GM10248 (cell line): ENCODE measurements at places on chromosomes 4 and X.

GRCh38 chr4:14165222-14165920 is 537.8 kb upstream of the BOD1L1 start:
- peak; percentile 55 for DNase-seq

DNA sequence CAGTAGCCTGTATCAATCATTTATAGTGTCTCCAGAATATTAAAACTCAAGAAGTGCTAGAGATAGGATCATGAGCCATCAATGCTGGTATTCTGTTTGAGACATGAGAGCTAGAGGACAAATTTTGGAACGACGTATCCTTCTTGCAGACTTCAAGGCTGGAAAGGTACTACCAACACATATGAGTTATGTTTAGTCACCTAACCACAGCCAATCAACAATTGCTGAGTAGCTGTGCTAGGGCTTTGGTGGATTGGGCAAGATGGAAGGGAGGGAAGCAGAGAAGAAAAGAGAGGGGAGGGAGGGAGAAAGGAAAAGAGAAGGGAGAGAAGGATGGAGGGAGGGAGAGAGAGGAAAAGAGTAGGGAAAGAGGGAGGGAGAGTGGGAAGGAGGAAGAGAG is 21.6 kb upstream of the RAI2 start:
- DNase-seq: no peak

GRCh38 chr4:7415927-7416686 is 18.6 kb downstream of the PSAPL1 start:
- DNase-seq: no peak

GRCh38 chrX:802846-803245 is 172.3 kb downstream of the SHOX start:
- DNase-seq: no peak

GRCh38 chrX:69073241-69073640 is 92.0 kb downstream of the PJA1 start:
- no peak for DNase-seq

DNA sequence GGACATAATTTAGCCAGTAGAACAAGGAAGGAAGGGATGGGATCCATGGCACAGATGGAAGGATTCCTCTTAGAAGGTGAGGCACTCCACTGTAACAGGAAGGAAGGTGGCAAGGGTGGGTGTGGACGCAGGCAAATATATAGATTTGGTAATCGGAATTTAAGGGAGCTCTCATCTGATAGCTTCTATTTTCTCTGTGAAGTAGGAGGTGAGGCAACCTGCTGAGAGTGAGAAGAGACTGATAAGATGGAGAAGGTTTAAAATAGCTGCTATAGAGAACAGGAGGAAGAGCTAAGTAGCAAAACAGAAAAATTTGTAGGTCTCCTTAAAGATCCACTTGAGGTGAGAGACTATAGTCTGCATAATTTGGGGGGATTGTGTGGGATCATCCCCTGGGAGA is 61.8 kb upstream of the BRS3 start:
- DNase-seq: no peak

GRCh38 chr4:17762726-17763125 is 18.7 kb downstream of the FAM184B start:
- DNase-seq: no peak

DNA sequence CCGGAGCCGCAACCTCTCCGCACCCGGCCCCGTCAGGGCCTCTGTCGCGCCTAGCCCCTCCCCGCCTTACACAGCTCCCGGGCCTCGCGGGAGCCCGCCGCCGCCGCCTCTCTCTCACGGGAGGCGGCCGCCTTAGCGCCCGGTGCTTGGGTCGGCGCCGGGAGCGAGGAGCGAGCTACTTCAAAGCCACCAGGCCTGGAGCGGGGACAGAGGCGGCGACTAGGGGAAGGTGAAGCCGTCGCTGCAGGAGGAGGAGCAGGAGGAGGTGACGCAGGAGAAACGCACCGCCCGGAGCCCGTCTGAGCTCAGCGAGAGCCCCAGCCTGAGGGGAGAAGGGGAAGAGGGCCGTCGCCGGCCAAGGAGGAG is 250 bp downstream of the USP9X start:
- peak; percentile 55 for DNase-seq

DNA sequence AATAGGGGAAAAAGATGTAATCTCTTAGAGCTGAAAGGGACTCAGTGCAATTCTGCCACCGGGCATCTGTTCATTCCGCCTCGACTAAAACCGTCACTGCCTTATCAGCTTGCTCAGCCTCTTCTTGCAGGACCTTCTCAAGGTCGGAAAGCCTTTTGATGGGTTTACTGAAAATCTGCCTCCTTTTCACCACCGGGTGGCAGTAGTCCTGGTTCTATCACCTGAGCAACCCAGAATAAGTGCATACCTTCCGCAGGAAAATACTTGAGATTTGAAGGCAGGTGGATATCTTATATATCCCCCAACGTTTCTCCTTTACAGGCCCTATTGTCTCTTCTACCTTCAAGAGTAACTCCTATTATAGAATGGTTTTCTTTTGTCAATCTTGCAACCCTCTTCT is 103.4 kb upstream of the PAK3 start:
- peak; percentile 13 for DNase-seq

DNA sequence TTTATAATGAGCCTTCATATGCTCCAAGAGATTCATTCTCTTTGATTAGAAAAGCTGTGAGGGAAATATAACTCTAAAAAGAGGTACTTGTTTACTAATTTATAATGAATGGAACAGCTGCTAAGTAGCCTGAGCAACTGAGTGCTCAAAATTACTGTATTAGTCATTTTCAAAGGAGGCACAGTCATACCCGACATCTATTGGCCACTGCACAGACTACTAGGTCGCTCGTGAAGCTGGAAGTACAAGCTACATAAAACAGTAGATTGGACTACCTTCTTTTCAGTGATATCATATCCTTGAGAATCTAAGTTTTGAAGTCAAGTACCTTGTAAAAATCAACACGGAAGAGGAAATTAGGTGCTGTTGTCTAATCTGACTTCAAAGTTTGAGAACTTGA is 52.0 kb upstream of the GLRB start:
- no peak for DNase-seq

DNA sequence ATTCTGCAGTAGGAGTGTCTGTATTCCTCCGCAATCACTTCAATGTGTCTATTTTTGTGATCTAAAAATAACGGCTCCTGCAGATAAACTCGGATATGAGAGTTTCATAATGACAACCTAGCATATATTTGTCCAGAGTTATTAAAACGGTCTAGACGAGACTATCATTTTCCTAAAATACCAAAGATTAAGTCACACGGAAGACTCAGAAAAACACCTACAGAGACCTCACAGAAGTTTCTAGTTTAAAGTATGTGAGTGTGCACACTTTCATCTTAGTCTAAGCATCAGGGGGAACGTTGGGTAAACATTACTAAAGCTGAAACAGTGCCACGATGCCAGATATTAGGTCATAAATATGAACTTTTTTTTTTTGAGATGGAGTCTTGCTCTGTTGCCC is 156.9 kb downstream of the AFAP1 start:
- DNase-seq: no peak

DNA sequence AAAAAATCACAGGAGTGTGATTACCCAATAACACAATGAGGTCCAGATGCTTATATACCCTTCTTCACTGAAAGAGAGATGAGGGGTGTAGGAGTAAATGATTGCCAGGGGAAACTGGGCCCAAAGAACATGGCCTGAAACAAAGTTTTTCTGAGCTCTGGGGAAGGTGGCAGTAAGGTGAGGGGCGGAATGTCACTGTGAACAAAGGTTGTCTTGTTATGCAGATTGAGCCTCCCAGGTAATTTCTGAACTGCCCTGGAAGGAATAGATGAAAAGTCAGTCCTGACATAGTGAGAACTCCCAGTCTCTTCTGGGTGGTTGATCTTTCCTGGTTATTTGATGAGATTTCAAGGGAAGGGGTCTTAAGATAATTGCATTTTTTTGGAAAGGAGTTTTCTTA is 2.5 kb upstream of the TMEM47 start:
- no peak for DNase-seq

GRCh38 chr4:153064571-153064970 is 128.4 kb downstream of the FHDC1 start:
- no peak for DNase-seq

DNA sequence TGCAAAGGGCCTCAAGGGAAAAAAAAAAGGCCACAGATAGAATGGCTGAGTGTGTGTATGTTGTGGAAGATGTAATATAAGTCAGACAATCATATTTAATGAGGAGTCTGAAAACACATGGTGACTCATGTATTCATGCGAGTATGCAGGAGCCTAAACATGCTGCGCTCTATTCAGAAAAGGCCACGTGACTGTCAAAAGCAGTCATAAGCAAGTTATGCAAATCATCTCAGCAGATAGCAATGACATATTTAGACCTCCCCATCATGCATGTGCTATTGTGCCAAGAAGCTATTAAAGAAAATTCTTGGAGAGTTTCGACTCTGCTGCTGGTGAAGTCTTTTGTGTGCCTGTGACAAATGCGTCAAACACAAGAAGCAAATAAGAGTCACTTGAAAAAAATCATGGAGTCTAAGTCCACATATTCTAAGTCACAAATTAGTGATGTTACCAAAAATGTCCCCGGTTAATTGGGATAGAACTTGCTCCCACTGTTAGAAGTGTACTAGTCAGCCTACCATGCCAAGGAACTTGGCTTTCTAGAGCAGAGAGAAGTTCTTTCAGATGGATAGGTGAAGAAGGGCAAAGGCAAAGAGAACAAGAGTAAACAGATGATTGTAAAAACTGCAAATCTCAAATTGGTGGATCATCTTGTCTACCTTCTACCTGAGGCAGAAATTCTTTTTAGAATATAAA is 5.0 kb downstream of the LNX1 start:
- DNase-seq: no peak

- no peak for DNase-seq
Observed at GRCh38 chrX:68932611-68933010, 103.8 kb downstream of the EFNB1 start.

GRCh38 chrX:154791939-154792338 is 13.3 kb downstream of the MPP1 start:
- DNase-seq: no peak
